Stimulated activated CD4-positive, alpha-beta T cell treated with anti-CD3 and anti-CD28 coated beads, Interleukin-12 subunit alpha, Interleukin-12 subunit beta, amount 100 ng/mL, for 24 hours (primary cell): ENCODE measurements at places on chromosomes 7 and 10.

DNA sequence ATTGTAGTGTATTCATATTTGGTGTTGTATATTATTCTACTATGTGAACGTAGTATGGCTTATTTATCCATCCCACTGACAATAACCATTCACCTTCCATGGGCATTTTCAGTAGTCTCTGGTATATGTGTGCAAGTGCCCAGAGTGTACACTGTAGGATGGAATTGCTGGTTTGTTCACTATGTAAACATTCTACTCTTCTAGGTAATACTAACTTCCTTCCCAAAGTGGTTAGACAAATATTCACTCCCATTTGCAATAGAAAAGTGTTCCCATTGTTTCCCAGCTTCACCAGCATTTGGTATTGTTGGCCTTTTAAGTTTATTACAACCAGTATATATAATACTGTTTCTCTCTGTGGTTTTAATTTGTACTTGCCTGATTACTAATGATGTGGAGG, 153.7 kb downstream of the C7orf25 start:
- DNase-seq, result no peak

- DNase-seq, result no peak
Measured at GRCh38 chr7:122628651-122629411, 70.1 kb downstream of the RNF133 start.

DNA sequence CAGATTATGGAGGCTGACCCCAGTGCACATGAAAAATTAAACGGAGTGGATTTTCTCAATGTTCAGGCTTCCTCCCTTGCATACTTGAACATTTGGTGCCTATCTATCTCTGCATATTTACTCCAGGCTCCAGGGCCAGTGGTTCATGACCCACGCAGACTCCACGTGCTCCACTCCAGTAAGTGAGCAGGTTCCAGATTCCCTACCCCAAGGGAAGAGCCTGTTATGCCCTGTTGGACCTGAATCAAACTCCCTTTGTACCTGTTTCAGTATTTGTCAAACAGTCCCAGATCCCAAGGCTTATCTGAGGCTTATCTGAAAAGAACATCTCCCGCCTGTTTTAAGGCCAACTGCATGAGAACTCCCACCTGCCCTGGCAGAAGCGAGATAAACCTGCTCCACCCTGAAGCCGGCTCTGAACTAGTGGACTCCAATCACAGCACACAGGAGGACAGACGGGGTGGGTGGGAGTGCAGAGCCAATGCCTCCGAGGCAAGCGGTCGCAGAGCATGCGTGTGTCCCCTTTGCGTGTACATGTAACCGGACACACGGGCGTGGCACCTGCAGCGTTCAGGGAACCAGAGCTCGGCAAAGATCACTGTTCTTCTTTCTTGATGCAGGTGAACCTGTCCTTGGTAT, 2.3 kb upstream of the FUOM start:
- DNase-seq, result no peak

GRCh38 chr7:1541431-1542162, 11.1 kb downstream of the MAFK start:
- no peak for DNase-seq

GRCh38 chr10:56975513-56975912, 614.5 kb upstream of the ZWINT start:
- DNase-seq, result no peak

DNA sequence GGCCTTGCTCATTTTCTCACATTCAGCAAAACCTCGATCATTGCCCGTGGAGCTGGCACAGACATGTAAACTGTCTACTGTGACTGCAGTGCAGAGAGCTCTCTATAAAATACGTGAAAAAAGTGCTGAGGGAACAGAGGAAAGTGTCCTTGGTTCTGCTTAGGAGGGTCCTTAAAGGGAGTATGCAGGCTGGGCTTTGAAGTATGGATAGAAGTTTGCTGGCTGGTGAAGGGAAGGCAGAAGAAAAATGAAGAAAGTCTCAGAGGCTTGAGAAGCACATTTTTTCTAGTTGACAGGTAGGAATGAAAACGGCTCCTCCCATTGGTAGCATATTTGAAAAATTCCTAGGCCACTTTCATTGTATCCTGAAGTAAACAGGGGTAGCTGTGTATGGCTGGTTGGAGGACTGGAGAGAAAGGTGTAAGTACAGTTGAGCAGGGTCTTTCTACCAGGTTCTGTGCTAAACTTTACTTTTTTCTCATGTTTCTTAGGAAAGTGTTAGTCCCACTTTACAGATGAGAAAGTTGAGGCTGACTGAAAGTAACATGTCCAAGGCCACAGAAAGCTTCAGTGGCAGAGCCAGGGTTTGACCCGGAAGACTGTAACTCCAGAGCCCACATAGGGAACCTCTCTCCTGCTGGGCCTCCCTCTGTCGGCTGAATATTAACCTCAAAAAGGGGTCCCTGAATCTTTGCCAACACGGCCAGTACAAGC, 63.0 kb upstream of the PPIF start:
- DNase-seq, result no peak

DNA sequence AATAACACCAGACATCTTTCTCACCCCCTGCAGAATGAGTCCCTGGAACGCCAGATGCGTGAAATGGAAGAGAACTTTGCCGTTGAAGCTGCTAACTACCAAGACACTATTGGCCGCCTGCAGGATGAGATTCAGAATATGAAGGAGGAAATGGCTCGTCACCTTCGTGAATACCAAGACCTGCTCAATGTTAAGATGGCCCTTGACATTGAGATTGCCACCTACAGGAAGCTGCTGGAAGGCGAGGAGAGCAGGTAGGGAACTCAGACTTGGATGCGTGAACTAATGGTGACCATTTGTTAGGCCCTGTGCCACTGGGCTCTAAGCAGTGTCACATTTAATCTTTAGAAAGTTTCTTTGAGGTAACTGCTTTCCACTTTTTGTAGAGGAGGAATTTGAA, 7.1 kb downstream of the VIM start:
- DNase-seq, result no peak

DNA sequence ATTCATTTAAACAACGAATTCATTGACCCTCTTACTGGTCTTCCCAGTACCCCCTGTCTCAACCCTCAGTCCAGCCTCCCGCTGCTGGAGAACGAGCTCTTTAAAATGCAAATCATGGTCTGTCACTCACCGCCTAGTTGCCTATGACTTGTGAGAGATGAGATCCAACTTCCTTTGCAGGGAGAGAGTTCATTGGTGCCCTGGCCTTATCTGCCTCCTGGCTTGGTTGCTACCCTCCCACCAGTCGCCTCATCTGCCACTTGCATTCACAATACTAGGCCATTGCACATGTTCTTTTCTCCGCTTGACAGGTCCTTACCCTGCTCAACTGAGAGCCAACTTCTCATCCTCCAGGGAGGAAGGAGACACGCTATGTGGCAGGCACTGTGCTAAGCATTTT, 54.0 kb upstream of the MXI1 start:
- no peak for DNase-seq

GRCh38 chr7:101128040-101128834, 1.3 kb downstream of the SERPINE1 start:
- DNase-seq, result no peak

DNA sequence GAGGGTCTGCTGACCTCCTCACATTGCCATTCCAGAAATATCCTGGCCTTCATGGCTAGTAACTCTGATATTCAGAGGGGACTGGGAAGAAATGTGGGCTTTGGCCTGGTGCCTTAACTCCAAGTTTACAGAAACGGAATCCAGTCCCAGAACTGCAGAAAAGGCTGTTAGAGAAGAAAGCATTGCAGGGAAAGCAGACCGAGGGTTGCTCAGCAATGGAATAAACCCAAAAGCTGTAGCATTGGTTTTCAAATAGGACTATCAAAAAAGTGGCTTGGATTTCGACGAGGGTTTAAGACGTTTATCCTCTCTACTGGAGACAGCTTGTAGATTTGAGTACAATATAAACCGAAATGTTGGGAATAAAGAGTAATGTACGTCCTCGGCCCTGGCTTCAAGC, 425.8 kb upstream of the FOXK1 start:
- DNase-seq, result no peak

- no peak for DNase-seq
Measured at GRCh38 chr10:133448120-133448519, 5.6 kb upstream of the SCART1 start.

DNA sequence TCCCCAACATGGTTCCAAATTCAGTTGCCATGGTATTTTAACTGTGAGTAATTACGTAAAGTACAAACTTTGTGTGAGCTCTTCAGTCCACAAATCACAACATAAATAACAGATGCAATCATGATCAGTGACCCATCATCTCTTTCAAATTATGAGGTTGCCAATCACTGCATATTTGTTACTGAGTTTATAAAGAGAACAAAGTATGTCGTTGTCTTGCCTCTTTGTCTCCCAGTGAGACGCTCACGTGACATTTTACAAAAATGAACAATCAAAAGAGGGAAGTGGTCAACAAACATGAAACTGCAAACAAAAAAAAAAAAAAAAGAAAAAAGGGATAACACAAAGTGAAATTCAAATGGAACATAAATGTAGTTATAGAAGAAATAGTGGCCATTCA, 122.7 kb upstream of the PDSS1 start:
- DNase-seq, result no peak

GRCh38 chr7:11957956-11958355, 126.0 kb upstream of the THSD7A start:
- no peak for DNase-seq

GRCh38 chr7:96329241-96329640, 7.3 kb upstream of the SLC25A13 start:
- DNase-seq, result no peak

DNA sequence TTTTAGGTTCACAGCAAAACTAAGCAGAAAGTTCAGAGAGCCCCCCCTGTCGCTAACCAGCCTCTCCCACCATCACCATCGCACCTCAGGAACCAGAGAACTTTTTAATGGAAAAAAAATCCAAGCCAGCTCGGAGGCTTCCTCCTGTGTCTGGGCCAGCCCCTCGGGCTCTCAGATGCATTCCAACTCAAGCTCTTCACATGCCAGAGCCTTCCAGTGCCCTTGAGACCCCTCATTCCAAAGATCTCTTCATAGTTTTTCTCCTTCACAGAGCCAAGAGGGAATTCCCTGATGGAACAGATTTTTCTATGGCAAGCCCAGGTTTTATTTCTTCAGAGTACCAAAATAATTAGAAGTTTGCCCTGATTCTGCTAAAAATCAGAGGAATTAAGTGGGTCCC, 153.4 kb upstream of the LANCL2 start:
- no peak for DNase-seq

DNA sequence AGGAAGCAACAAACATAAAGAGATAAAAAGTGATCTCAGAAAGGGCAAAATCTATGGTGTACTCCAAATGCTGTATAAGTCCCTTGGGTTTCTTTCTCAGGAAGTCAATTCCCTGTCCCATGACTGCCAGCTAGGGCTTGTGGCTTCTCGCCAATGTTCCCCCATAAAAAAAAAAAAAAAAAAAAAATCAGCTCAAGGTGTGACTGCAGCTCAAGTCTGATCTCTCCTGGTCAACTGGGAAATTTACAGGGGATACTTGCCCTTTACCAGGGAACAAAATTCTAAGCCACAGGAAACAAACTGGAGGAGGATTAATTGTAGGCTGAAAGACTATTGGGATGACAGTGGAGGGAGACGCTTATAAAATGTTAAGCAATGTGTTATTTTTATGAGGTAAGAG, 76.0 kb downstream of the PCGF5 start:
- no peak for DNase-seq

GRCh38 chr7:9307131-9307530, 873.7 kb downstream of the NXPH1 start:
- no peak for DNase-seq

DNA sequence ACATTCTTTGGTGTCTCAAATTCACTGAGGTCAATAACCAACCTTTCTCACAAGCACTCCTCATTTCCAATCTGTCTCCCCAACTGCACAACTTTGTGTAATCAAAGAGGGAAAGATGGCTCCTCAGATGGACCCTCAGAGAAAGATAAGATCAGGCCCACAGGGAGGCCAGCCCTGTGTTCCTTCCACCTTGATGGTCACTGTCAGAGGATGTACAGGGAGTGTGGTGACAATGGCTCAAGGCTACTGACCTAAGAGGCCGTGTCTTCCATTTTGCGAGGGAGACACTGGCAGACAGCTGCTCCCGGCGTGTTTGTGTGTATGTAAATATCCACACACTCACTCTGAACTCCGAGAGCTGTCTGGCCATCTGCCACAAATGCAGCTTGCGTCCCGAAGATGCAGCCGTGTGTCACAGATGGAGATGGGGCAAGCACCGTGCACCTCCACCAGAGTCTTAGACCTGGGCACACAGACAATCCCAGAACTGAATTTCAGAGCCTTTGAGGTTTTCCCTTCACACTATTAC, 712.1 kb upstream of the NRP1 start:
- DNase-seq, result no peak

- no peak for DNase-seq
Measured at GRCh38 chr10:61987537-61987936, 86.0 kb downstream of the ARID5B start.
